ENCODE measurements at places on chromosomes 4 and X.

GRCh38 chr4:30722359-30723200 lies 2.4 kb downstream of the PCDH7 start:
- H3K27me3 ChIP-seq = peaks cover 17% of the 10 kb centered on the region
- no peak overlapping the region for H3K27ac ChIP-seq
- DNase-seq = no peak
- peaks cover 8% of the 10 kb centered on the region for H3K4me1 ChIP-seq

DNA sequence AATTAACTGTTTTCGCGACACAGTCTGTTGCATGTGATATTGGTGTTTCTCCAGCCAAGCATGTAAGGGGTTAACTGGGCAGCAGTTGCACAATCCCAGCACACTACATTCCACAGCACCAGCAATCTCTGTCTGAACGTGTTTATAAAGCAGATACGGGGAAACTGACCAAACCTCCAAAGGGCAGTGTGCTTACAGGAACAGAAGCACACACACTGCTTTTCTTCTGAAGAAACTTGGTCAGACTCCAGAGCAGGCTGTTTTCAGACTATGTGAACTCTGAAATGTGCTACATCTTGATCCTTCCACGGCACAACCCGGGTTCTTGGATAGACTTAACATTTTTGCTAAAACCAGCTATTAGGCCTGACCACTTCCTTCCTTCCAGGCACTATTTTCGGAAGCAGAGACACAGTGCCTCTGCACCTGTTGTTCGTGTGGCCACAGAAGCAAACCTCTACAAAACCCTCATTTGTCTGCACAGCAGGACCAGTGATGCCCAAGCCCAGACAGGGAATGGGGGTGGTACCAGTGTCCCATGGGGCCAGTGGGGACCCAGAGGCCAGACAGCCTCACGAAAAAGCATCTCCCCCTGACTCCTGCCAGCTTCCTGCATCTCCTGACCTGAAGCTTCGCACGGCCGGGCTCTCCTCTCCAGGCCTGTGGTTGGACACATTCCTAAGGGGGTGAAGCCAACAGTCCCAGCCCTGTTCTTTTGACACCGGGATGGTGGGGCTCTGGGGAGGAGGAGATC lies 90.1 kb downstream of the IRF2 start:
- peak overlapping the region; percentile 59 for H3K27ac ChIP-seq
- peaks cover 73% of the 10 kb centered on the region for H3K4me1 ChIP-seq
- peak; percentile 4 for DNase-seq

- peaks cover 8% of the 10 kb centered on the region for H3K27me3 ChIP-seq
- no peaks in the 10 kb centered on the region for H3K36me3 ChIP-seq
- DNase-seq = no peak
- no peak overlapping the region for H3K4me3 ChIP-seq
Observed at GRCh38 chr4:1765409-1766072, 27.6 kb upstream of the FGFR3 start.

DNA sequence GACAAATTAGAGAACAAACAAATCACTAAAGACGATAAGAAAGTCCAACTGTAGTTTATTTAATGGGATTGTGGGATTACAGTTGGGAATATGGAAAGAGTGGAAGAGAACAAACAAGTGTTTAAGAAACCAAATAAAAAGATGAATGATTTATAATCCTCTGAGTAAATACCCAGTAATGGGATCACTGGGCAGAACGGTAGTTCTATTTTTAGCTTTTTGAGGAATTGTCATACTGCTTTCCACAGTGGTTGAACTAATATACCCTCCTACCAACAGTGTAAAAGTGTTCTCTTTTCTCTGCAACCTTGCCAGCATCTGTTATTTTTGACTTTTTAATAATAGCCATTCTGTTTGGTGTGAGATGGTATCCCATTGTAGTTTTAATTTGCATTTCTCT lies 15.0 kb downstream of the C4orf51 start:
- no peaks in the 10 kb centered on the region for H3K27me3 ChIP-seq
- H3K36me3 ChIP-seq = peaks cover 5% of the 10 kb centered on the region
- no peaks in the 10 kb centered on the region for H3K4me1 ChIP-seq
- no peak overlapping the region for H3K4me3 ChIP-seq
- H3K27ac ChIP-seq = no peak overlapping the region
- no peak for DNase-seq

Measured in naive thymus-derived CD8-positive, alpha-beta T cell (primary cell).